ENCODE measurements at places on chromosomes 5 and 9.

DNA sequence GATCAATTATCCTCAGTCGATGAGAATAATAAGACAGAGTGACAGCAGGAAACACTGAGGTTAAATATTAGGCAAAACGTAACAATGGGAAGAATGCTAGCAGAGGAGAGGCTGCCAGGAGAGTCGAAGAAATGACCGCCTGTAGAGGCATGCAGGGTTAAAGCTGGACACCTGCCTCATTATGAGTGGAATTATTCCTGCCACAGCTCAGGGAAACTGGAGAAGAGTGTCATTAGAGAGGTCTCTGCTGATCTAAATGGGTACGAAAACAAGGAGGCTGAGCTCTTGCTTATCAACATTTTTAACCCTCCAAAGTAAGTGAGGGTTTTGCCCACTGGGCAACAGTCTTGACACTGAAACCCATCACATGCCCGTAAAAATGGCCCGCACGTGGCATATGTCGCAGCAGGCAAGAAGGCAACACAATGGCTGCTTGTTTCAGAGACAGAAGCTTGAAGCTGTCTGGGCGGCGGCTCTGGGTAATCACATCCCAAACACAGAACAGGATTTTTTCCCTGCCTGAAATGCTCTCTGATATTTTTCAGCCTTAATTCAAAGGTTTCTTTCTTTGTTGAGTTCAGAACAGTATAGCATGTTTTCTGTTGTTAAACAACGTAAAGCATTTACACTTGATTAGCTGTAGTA, 118.7 kb downstream of the MED27 start:
- DNase-seq: no peak

GRCh38 chr9:5085993-5086392, 99.4 kb downstream of the INSL6 start:
- DNase-seq: no peak

GRCh38 chr9:106172265-106172664, 477.9 kb downstream of the TMEM38B start:
- DNase-seq: no peak

GRCh38 chr9:104765138-104765537, 1.2 kb downstream of the NIPSNAP3B start:
- peak; percentile 58 for DNase-seq

- no peak for DNase-seq
Observed at GRCh38 chr9:69357030-69357775, 32.2 kb downstream of the ENTREP1 start.

- DNase-seq: peak; percentile 75
Observed at GRCh38 chr5:77400645-77401044, 91.5 kb downstream of the WDR41 start.

GRCh38 chr9:78040726-78041125, 9.1 kb upstream of the GNAQ start:
- DNase-seq: peak; percentile 93

DNA sequence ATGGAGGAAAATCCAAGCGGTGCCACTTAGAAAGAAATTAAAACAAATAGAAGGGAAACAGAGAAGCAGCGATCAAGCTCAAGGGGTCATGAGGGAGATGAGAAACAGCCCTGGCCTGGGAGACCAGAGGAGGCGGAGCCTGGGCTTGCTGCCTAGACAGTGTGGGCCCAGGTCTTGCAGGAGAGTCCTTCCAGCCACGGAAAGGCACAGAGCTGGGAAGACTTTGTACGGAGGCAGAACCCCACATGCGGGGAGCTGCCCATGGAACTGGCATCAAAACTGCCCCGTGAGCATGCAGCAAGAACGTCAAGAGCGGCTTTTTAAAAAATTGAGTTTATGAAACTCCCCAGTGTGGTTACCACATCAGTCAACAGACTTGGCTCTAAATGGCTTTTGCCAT, 119.4 kb downstream of the IRX1 start:
- DNase-seq: no peak

DNA sequence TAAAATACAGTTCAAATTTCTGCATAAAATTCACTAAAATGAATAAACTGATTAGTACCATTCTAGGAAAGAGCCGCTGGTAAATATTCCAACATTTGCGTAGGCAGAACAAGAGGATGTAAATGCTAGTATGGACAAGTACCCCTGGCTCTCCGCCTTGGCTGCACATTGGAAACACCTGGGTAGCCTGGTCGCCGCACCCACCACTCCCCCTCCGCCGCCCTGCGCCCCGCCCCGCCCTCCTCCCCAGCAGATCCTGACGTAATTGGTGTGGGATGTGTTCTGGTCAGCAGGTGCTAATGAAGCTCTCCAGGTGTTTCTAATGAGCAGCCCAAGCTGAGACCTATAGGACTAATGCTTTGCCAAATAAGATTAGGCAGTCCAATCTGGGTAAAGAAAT, 225.7 kb downstream of the FRMD3 start:
- no peak for DNase-seq

DNA sequence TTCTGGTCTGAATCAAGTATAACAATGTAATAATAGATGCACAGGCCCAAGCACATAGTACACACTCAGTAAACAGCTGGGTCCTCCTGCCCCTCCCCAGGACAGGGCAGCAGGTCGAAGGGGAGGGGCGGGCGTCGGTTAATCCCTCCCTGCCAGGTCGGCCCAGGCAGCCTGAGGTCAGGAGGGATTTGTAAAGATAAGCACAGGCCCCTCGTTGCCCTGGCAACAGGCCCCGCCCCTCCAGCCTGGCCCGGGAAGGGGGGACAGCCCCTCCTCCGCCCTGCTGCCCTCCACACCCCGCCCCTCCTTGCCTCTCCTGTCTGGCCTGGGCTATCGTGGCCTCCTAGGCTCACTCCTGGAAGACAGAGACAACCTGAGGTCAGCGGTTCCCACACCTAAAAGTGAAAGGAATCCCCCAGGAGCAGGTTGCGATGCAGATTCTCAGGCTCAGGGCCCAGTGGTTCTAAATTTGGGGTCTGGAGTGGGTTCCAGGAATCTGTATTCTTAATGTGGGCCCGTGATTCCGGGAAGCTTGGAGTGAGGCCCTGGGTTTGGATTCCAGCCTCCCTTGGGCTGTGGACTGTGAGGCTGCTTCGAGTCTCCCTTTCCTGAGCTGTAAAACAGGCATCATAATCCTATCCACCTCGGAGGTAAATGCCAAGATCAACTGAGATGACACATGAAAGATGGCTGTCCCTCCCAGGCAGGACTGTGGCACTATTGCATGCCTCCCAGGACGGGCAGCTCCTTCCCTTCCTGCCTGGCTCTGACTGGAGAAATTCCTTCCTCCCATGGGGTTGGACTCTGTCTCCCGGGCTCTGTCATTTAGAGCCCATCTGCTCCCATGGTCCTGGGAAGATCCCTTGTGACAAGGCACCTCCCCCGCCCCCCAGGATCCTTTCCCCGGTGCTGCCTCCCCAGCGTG, 4.4 kb downstream of the CRB2 start:
- DNase-seq: no peak

DNA sequence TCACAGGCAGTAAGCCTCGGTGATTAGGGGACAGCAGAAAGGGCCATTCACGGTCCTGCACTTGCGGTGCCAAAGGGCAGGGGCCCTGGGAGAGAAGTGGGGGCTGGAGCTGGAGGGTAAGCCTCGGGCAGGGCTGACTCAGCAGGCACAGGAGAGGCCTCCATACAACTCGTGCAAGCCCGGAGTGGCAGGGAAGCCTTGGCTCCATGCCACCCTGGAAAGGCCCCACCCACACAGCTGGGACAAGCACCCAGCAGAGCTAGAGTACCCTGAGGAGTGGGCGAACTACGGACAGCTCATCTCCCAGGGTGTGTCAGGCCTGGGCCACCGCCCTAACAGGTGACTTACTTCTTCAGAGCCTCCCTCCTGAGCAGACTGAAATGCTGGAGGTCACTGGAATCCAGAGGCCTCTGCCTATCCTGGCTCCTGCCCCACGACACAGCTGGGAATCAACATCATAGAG, 5.6 kb upstream of the CAMK2A start:
- DNase-seq: no peak

DNA sequence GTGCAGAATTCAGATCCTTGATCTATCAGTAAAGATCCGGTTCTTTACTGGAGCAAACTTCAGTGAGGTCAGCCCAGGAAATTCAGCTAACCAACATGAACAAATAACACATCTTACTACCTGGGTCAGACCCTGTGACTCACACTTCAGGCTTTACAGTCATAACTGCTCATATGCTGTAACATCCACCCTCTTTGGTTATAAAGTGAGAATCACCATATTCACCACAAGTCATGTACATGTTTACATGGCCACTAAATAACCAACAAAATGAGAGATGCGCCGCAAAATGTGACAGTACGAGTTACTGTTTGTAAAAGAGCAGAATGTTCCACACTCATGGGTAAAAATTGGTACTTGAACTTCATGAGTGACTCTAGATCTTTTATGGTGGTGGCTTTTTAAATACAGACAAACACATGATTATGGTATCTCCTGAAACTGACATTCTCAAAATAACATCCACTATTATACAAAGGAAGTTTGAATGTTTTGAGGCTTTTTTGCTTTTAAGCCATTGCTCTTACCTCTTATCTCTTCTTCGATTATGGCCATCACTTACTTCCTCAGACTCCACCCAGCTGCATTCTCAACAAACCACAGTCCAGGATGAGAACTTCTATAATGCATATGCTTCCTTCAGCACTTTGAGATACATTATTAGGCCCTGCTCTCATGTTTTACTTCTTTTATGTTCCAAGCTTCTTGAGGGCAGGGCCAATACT, 516.6 kb downstream of the RAB3C start:
- DNase-seq: no peak

GRCh38 chr5:4989118-4989517, 151.0 kb upstream of the ADAMTS16 start:
- DNase-seq: no peak

GRCh38 chr9:119370816-119371215, 1.6 kb upstream of the BRINP1 start:
- DNase-seq: peak; percentile 3

DNA sequence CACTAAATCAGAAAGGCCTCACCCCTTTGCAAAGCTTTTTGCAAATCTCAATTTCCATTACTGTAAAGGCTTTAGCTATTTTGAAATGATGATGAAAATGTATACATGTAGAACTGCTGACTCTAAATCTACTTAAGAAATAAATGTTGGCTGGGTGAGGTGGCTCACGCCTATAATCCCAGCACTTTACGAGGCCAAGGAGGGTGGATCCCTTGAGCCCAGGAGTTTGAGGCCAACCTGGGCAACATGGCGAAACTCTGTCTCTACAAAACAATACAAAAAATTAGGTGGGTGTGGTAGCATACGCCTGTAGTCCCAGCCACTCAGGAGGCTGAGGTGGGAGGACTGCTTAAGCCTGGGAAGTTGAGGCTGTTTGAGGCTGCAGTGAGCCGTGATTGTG, 64.6 kb downstream of the PTPN3 start:
- no peak for DNase-seq

GRCh38 chr5:55601204-55601618, 66.4 kb upstream of the PLPP1 start:
- DNase-seq: peak; percentile 77

DNA sequence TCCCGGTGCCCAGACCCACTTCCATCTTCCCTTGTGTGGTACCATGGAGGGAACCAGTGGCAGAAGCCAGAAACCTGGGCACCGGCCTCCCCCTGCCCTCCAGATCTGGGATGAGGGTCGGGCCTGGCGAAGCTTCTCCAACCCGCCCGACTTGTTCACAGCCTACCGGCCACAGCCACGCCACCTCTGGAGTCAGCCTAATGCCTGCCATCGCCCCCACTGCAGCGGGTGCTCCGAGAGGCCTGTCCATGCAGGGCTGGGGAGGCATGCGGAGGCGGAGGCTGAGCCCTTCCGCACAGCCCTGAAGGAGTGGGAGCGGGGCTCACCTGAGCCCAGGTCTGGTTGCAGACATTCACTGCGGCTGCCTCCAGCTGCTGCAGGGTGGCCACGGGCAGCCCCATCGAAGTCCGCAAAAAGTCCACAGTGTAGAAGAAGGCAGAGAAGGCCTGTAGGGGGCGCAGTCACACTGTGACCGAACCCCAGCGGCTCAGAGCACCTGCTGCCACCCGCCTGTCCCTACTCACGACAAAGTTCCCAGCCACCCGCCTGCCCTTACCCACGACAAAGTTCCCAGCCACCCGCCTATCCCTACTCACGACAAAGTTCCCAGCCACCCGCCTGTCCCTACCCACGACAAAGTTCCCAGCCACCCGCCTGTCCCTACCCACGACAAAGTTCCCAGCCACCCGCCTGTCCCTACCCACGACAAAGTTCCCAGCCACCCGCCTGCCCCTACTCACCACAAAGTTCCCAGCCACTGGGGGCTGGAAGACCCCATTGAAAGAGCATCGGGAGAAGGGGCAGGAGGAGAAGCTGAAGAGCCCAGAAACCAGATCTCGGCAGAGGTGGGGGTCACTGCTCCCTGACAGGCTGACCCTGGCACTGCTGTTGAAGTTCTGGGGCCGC, 3.8 kb upstream of the NPDC1 start:
- peak; percentile 54 for DNase-seq

- no peak for DNase-seq
Observed at GRCh38 chr9:127445851-127446712, 5.1 kb downstream of the RPL12 start.

GRCh38 chr9:74942801-74943200, 9.9 kb downstream of the C9orf40 start:
- no peak for DNase-seq

- no peak for DNase-seq
Observed at GRCh38 chr9:32348106-32348695, 36.2 kb upstream of the ACO1 start.

DNA sequence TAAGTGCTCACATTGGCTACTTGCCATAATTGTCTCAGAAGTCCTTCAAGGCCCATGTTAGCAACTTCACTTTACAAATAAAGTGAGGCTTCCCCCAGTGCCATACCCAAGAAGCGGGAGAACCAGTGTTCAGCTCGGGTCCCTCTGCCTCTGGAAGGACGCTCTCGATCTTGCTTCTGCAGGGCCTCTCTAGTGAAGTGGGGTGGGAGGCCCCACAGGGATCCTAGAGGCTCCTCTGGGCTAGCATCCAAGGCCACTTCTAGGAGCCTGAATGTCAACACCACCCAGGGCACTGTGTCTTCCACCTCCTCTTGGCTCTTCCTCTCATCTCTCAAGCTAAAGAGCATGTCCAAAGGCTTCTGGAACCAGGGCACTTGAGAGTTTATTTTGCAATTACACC, 282.5 kb downstream of the GADD45G start:
- DNase-seq: no peak

DNA sequence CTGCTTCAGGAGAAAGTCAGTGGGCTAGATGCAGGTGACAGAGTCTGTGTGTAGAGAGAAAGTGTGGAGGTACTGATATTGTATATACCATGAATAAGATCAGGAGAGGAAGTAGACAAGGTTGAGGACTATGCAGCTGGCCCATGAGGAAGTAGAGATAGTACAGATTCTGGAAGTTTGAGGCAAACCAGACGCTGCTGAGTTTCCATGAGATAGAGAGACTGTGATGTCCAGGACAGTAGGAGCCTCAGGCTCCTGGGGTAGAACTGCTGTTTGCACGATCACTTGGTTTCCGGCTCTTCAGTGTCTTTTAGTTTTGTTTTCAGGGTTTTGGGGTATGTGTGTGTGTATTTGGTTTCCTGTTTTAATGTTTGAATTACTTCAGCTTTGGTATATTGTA, 13.6 kb downstream of the OTULINL start:
- no peak for DNase-seq
